ENCODE measurements at places on chromosomes 11 and 22.

GRCh38 chr11:99968336-99968735 lies 718.8 kb upstream of the ARHGAP42 start:
- peaks cover 3% of the 10 kb centered on the region for H3K27me3 ChIP-seq
- no peak overlapping the region for H3K4me3 ChIP-seq
- H3K36me3 ChIP-seq = no peaks in the 10 kb centered on the region
- no peak for DNase-seq

GRCh38 chr11:19595840-19596751 lies 116.5 kb upstream of the NAV2 start:
- H3K27ac ChIP-seq = no peak overlapping the region
- H3K36me3 ChIP-seq = no peaks in the 10 kb centered on the region
- no peaks in the 10 kb centered on the region for H3K27me3 ChIP-seq
- no peak overlapping the region for H3K4me3 ChIP-seq
- DNase-seq = no peak

GRCh38 chr11:70191495-70192140 lies 11.5 kb upstream of the FADD start:
- no peak overlapping the region for H3K27ac ChIP-seq
- peak; percentile 84 for DNase-seq
- peaks cover 22% of the 10 kb centered on the region for H3K27me3 ChIP-seq
- H3K36me3 ChIP-seq = no peaks in the 10 kb centered on the region
- no peaks in the 10 kb centered on the region for H3K4me1 ChIP-seq
- H3K4me3 ChIP-seq = no peak overlapping the region

- H3K27me3 ChIP-seq = no peaks in the 10 kb centered on the region
- no peak overlapping the region for H3K4me3 ChIP-seq
- peaks cover 29% of the 10 kb centered on the region for H3K4me1 ChIP-seq
Measured at GRCh38 chr11:86743223-86744118, 56.9 kb upstream of the PRSS23 start.

GRCh38 chr11:122094836-122095235 lies 21.2 kb downstream of the BLID start:
- H3K4me3 ChIP-seq = no peak overlapping the region
- peaks cover 29% of the 10 kb centered on the region for H3K4me1 ChIP-seq
- peaks cover 9% of the 10 kb centered on the region for H3K36me3 ChIP-seq
- DNase-seq = no peak

- no peaks in the 10 kb centered on the region for H3K36me3 ChIP-seq
- H3K4me1 ChIP-seq = peaks cover 10% of the 10 kb centered on the region
- H3K27me3 ChIP-seq = no peaks in the 10 kb centered on the region
- no peak overlapping the region for H3K27ac ChIP-seq
Measured at GRCh38 chr11:64461081-64461480, 102.1 kb downstream of the RPS6KA4 start.

GRCh38 chr11:125164091-125164421 lies 495 bp upstream of the PKNOX2 start:
- H3K27ac ChIP-seq = peak overlapping the region; percentile 98
- peaks cover 10% of the 10 kb centered on the region for H3K27me3 ChIP-seq
- H3K4me3 ChIP-seq = peak overlapping the region; percentile 92

DNA sequence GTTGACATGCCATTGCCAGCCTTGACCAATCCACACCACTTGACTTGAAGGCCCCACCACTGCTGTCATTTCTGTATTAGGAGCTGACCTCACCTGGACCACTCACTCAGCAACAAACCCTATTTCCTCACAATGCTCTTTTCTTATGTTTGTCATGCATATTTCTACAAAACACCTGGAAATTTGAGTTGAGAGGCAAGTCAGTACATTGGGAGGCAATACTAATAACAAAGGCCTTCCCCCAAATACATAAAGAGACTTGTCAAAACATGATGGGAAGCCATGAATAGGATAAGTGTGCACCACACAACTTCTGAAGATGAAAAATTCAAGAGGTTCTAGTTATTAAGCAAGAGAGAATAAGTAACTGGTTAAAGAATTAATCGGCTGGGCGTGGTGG lies 77.9 kb upstream of the POU2AF2 start:
- peaks cover 4% of the 10 kb centered on the region for H3K4me1 ChIP-seq
- no peak overlapping the region for H3K27ac ChIP-seq
- no peaks in the 10 kb centered on the region for H3K36me3 ChIP-seq

DNA sequence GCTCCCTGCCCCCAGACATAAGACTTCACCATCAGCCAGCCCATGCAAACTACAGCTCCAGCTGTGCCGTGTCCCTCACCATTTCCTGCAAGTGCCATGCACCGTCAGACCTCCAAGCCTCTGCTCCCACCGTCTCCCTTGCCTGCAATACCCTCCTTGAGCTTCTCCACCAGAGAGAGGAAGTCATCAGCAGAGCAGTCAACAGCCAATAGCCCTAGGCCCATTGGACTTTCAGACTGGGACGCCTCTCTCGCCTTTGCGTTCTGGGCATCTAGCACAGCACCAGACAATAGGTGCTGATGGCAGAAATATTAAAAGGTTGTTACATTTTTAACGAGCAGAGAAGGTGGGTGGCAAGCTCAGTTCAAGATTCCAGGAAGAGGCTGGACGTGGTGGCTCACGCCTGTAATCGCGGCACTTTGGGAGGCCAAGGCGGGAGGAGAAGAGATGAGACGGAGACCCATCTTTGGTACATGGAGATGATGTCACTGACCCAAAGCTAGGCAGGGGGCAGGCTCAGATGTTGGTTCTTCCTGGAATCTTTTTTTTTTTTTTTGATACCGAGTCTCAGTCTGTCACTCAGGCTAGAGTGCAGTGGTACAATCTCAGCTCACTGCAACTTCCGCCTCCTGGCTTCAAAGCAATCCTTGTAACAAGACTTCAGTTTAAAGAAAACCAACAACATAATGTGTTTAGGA lies 31.9 kb downstream of the SCGB1A1 start:
- no peak overlapping the region for H3K4me3 ChIP-seq
- peak overlapping the region; percentile 79 for H3K27ac ChIP-seq
- H3K36me3 ChIP-seq = no peaks in the 10 kb centered on the region
- no peak for DNase-seq
- H3K4me1 ChIP-seq = no peaks in the 10 kb centered on the region

DNA sequence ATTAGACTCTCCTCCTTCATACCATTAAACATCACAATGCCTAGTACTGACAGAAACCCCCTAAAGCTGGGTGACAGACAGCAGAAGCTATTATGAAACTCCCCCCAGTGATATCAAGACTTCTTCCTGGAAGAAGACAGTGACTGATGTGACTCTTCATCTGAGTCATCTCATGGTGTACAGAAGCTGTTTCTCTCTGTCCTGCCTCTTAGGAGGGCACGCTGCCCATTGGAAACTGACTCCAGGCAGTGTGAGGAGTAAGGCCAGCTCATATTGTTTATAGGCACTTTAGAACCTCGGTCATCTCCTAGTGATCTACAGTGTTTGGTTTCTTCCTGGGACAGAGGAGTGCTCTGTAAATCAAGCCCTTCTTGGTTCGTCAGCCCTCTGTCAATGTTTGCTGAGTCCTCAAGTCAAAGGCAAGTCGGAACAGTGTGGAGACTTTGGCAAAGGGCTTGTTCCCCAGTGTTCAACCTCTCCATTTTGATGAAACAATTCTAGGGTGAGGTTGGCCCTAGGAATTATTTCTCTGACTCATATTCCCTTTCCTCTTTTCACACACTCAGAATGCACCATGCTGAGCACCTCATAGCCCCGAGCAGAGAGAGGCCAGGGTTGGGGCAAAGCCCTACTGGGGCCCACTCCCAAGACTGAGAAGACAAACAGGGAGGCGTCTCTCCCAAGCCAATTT lies 172.5 kb upstream of the TMEM45B start:
- no peaks in the 10 kb centered on the region for H3K36me3 ChIP-seq
- DNase-seq = no peak
- no peak overlapping the region for H3K27ac ChIP-seq

DNA sequence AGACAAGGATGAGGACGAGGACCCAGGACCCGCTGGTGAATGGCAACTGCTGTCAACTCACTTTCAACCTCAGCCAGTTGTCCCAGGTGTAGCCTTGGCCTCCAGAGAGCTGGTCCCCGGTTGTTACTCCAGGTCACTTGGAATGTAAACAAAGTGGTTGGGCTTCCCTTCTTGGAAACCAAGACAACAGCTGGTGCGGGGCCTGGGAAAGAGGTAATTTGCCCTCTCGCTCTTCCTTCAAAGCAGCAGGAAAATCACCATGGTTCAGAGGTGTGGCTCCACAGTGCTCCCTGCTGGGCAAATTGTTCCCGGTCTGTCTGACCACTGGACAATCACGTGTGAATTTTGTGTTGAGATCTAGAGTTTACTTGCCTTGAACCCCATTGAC lies 15.0 kb downstream of the SLC1A2 start:
- peak; percentile 48 for DNase-seq
- H3K27me3 ChIP-seq = peaks cover 9% of the 10 kb centered on the region
- H3K4me3 ChIP-seq = no peak overlapping the region
- H3K27ac ChIP-seq = no peak overlapping the region
- H3K4me1 ChIP-seq = no peaks in the 10 kb centered on the region

GRCh38 chr22:47232197-47232596 lies 469.7 kb downstream of the TBC1D22A start:
- no peak for DNase-seq
- peaks cover 28% of the 10 kb centered on the region for H3K27me3 ChIP-seq
- no peaks in the 10 kb centered on the region for H3K36me3 ChIP-seq
- no peaks in the 10 kb centered on the region for H3K4me1 ChIP-seq
- H3K4me3 ChIP-seq = no peak overlapping the region
- no peak overlapping the region for H3K27ac ChIP-seq

DNA sequence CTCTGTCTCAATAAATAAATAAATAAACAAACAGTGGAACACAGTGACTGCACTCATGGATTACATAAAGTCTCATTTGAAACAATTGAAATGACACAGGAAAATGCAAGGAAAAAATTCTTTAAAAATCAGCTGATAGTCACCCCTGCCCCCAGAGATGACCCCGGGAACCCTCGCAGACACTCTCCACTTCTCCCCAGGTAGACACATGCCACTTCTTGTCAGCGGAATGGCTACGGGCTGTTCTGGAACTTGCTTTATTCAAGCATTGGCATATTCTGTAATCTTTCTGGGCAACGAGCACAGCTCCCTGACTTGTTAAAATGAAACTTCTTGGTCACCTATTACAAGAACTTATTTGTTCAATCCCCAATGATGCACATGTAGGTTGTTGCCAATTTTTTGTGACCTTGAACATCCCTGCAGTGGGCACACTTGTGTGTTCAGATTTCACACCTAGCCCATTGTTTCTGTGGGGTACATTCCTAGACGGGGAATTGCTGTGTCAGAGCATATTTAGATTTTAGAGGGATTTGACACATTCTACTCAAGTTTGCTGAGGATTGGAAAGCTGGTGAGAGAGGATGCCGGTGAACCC lies 32.8 kb downstream of the MYEOV start:
- H3K4me3 ChIP-seq = no peak overlapping the region
- H3K27me3 ChIP-seq = no peaks in the 10 kb centered on the region
- no peaks in the 10 kb centered on the region for H3K36me3 ChIP-seq
- no peak for DNase-seq
- no peak overlapping the region for H3K27ac ChIP-seq

- peaks cover 2% of the 10 kb centered on the region for H3K27me3 ChIP-seq
- no peaks in the 10 kb centered on the region for H3K36me3 ChIP-seq
- H3K4me3 ChIP-seq = no peak overlapping the region
- no peak for DNase-seq
- no peak overlapping the region for H3K27ac ChIP-seq
Measured at GRCh38 chr11:117520966-117521365, 193.3 kb downstream of the CEP164 start.

Measured in neural crest cell (in vitro differentiated cells).